ENCODE measurements at places on chromosomes 5 and 9.

DNA sequence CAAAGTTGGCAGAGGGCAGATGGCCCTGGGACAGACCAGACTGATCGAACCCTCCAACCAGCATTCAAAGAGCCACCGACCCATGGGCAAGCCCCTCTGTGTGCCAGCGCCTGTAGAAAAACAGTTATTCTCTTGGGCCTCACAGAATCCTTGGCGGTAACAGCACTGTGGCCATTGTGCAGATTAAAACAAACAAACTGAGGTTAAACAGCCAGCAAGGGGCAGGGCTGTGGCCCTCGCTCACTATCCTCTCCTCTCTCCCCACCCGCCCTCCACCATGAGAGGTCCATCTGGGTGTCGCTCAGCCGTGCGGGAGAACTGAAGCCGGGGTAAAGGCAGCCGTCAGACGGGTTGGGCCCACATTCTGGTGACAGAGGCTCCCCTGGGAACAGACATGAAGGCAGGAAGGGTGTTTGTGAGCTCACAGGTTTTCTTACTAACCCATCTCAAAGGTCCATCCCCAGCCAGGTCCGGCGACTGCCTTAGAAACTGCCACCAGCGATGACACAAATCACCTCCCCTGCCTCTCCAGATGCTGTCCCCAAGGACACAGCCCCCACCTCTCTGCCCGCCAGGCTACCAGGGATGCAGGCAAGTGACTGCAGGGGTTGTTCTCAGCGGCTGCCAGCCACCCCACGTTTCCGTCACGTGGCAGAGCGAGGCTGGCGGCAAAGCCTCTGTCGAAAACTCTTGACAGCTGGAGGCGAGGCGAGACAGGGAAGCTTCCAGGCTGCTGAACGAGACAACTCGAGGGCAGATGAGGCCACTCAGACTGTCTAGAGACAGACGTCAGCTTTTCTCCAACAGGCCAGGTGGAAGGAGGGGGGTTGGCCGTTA is 75.8 kb upstream of the SARDH start:
- no peak for DNase-seq

- DNase-seq = no peak
These were observed 364.6 kb downstream of the NPR3 start for GRCh38 chr5:33075731-33076130.

- no peak for DNase-seq
These were observed 9.1 kb downstream of the ARHGAP26 start for GRCh38 chr5:142779163-142779840.

DNA sequence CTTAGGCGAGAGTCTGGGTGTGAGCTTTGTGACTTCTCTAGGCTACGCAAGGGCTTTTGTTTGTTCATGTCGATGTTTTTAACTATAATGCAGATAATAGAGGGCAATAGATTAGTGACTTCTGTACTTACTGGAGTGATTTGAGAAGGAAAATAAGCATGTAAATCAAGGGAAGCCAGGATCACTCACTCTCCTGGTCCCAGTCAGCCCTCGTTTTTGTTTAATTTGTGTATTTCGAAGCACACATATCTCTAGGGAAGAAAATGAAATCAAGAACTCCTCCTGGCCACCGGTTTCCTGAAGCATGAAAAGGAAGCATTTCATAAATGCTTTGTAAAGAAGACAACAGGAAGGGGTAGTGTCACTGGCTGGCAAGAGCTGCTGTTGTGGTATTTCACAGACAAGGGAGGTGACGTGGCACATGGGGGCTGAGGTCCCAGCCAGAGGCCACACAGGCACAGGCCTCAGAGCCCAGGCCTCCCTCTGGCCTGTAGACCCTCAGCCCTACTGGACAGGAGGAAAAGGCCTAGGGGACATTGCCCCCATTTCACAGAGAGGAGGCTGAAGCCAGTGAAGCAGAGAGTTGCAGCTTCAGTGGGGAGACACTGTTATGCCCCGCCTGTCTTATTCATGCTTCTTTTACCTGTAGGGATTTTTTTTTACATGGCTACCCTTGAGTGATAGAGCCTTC is 34.1 kb downstream of the IRF1 start:
- no peak for DNase-seq

- no peak for DNase-seq
These were observed 55.9 kb upstream of the STXBP1 start for GRCh38 chr9:127555840-127556820.

DNA sequence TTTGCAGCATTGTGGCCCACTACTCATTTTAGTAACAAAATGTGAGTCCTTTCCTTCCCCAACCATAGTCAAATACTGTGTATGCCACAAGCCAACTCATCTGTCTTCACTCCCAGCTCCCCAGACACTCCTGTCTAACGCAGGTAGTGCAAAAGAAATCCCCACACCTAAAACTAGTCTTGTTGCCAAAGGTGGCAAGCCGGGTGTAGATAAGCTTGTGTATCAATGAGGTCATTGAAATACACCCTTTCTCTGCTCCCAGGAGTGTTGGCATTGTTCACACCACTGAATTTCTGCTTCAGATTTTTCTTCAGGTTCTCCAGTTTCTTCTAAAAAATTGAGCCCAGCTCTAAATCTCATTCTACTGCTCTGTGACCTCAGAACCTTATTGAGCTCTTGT is 19.7 kb upstream of the RGS7BP start:
- no peak for DNase-seq

GRCh38 chr9:130426883-130427282 is 17.9 kb upstream of the ASS1 start:
- DNase-seq = no peak

DNA sequence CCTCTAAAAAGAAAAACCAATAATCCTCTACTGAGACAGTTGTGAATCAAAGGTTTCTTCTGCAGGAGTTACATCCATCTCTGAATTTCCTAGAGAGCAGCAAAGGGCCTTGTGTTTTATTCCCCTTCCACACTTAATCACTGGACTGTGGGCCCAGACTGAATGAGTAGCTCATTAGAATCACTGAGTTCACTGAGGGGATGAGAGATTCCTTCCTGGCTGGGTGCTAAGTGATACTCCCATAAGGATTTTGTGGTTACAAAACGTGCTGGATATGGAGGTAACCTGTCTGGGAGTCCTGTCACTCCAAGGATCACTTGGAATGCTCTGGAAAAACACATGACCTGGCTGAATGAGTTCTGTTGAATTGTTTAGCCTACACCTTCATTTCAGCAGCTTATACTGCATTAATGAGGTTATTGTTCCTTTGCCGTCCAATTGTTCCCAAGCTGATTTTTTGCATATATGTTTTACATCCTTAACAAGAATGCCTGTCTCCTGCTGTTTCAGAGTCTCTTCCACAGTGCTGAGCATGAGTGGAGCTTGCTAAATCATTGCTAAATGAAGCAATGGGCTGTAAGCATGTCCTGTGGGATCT is 82.9 kb downstream of the MEF2C start:
- DNase-seq = no peak

DNA sequence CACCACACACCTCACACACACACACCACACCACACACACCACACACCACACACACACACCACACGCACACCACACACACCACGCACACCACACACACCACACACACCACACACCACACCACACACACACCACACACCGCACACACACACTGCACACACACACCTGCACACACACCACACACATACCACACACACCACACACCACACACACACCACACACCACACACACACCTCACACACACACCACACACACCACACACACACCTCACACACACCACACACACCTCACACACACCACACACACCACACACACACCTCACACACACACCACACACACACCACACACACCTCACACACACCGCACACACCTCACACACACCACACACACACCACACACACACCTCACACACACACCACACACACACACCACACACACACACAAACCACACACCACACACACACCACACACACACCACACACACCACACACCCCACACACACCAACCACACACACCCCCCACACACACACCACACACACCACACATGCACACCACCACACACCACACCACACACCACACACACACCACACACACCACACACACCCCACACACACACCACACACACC is 73.7 kb downstream of the ARHGEF37 start:
- DNase-seq = no peak

- DNase-seq = no peak
These were observed 586 bp upstream of the FCHO2 start for GRCh38 chr5:72955143-72955767.

GRCh38 chr5:109614981-109615380 is 74.7 kb upstream of the MAN2A1 start:
- DNase-seq = no peak

DNA sequence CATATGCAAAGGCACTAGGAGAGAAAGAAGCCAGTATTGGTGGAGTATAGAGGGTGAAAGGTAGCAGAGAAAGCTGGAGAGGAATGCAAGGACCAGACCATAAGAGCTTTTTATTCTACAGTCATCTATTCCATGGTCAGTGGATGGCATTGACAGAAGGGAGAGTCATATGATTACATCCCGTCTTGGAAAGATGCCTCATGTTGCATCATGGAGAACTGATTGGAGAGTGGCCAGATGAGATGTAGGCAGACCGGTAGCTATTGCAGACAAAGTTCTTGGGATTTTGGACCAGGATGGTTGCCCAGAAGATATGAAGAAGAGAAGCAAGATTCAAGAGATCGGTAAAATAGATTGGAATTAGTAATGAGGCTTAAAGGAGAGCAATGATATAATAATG is 260.7 kb downstream of the CHSY3 start:
- DNase-seq = no peak

- DNase-seq = no peak
These were observed 5.4 kb downstream of the FCN1 start for GRCh38 chr9:134912126-134912840.

- DNase-seq = no peak
These were observed 89.5 kb downstream of the EPB41L4A start for GRCh38 chr5:112329419-112330090.

GRCh38 chr9:115107701-115108100 is 10.3 kb downstream of the TNC start:
- no peak for DNase-seq

- no peak for DNase-seq
These were observed 188.2 kb upstream of the SLC27A6 start for GRCh38 chr5:128777052-128777451.

- DNase-seq = no peak
These were observed 188.3 kb downstream of the OLFM1 start for GRCh38 chr9:135275571-135276289.

DNA sequence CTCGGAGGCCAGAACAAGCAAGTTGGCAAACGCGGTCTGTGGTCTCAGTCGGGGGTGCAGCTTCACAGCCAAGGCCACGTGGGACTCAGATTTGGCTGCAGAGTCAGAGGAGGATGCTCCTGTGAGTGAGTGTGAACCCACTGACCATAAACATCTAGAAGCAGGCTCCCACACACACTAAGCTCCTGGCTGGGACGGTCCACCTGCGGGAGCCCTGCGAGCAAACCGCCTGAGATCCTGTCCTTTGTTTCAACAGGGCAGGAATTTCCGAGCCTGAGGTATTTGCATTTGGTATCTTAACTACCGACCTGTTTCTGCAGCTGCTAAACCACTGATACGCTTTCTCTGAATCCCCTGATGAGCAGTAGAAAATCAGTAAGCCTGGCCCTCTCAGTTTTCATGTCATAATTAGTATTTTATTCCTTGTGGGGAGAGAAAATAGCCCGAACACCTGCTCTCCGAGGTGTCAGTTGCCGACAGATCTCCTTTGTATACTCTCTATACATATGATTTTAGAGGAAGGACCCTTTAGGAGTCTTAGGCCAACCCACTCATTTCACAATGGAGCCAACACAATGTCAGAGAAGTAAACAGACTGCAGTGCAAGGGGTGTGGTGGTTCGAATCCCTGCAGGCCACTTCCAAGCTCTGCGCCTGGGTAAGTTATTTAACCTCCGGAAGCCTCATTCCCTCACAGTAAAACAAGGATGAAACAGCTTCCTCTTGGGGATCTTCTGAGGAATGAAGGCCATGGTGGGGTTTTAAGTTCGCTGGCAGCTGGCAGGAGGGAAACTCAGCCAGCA is 40.9 kb upstream of the PWWP2A start:
- no peak for DNase-seq

DNA sequence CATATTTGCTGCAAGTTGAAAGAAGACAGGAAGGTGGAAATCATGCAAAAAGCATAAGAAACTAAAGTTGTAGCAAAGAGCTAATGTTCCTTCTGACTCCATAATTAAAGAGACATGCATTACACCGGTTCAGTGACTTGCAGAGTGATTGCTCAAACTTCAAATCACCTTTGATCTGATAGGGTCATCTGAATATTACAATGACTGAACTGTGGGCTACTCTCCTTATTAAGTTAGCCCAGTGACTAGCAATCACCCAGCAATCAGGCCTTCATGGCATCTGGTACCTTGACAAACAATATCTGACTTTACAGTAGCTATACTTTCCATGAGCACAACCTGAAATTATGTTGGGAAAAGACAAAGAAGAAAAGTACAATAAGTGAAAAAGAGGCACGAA is 84.9 kb downstream of the NREP start:
- no peak for DNase-seq

DNA sequence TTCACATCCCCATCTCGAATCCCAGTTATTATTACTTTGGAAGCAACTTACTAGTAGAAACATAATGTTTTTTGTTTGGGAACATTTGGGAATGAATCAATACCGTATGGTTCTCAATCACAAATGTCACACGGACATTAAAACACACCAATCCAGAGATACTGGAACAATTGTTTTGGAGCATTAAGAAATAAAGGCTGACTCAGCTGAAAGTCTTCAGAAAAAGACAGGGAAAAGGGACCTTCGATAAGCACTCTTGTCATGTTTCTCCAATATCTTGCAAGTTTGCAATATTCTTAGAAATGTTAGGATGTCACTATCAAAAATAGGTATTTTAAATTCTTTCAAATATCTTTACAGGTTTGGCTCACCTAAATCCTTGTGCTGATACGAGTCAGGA is 362.4 kb downstream of the CETN3 start:
- no peak for DNase-seq

- no peak for DNase-seq
These were observed 14.3 kb downstream of the JADE2 start for GRCh38 chr5:134539732-134540131.

DNA sequence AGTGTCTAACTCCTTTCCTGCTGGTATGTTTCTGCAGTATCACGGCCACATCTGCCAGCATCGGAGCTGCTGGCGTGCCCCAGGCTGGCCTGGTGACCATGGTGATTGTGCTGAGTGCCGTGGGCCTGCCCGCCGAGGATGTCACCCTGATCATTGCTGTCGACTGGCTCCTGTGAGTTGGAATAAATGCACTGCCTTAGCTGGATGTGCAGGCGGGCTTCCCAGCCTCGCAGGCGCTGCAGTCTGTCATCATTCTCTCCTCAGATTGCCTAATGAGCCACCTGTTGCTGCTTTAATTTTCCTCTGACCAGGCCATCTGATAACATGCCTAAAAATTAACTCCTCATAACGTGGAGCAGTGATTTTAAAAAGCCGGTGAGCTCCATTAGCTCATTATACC is 79.1 kb upstream of the PLPP6 start:
- no peak for DNase-seq

DNA sequence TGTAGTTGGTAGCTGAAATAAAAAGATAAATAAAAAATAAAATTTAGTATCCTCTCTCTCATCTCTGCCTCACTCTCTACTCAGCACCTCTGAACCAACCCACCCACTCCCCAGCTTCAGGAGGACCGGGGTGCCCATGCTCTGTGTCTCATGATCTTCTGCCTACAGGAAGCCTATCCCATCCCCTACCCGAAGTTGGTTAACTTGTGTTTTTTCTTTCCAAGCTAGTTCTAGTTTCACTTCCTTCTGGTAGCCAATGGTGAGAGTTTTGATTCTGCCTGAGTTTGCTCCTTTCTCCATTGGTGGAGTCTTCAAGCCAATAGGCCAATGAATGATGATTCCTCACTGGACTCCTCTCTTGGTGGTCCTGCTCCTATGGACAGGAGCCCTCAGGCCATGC is 32.1 kb downstream of the SNX24 start:
- DNase-seq = no peak

GRCh38 chr5:176878463-176878862 is 20.7 kb downstream of the HK3 start:
- no peak for DNase-seq
